ENCODE measurements at places on chromosomes 4 and X.

- DNase-seq: peak; percentile 81
Measured at GRCh38 chr4:76147454-76148141, 599 bp downstream of the NUP54 start.

DNA sequence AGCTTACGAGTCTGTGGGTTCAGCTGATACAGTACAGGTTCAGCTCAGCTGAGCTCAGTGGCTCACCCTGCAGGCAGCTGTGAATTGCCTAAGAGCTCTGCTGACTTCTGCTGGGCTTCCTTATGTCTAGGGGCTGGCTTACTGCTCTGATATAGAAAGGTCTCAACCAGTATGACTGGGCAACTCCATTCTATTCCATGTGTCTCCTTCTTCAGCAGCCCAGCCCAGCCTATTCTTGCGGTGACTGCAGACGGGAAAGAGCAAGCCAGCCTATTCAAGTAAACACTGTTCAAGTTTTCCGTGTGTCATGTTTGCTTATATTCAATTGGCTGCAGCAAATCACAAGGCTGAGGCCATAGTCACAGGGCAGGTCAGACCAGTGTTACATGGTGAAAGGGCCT, 615.4 kb upstream of the ZFP42 start:
- peak; percentile 21 for DNase-seq

GRCh38 chrX:132491191-132491590, 2.4 kb upstream of the MBNL3 start:
- no peak for DNase-seq

DNA sequence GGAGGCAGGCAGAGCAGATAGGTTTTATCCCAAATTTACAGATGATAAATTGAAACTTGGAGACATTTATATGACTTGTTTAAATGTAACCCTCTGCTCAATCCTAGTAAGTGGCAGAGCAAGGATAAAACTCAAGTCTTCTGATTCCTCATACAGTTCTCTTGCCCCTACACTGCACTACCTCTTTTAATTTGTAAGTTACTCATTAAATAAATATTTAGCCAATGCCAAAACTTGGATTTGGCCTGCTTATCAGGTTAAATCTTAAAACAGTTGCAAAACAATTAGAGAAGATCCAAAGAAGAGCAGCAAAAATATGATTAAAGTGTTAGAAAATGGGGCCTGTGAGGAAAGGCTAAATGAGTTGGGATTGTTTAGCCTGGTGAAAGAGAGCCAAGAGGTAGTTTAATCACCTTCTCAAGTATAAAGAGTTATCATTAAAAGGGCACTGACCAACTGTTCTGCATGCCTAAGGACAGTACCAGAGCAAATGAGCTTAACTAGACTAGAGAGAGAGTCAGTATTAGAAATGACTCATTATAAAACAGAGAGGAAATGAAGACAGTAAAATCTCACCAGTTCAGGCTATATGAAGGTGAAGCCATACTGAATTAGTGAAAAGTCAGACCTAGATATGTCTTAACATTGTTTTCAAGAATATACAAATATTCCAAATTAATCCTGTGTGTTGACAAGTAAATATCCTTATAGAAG, 146.3 kb downstream of the GRIA3 start:
- no peak for DNase-seq

DNA sequence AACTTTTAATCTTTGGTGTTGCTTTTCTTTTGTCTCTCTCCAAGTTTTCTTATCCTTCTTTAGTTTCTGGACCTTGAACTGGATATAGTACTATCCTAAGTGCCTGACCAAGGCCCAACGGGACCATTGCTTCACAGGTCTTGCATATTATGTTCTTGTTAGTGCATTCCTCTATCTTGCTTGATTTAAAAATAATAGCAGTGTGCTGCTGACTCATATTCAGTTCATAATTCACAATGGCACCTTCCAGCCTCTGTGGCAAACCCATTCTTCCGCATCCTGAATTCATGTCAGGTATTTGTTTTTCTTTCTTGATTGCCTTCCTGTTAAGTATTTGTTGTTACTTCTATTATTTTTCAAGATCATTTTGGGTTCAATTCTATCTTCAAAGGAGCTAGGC, 197.1 kb upstream of the GIMD1 start:
- DNase-seq: no peak

- DNase-seq: no peak
Measured at GRCh38 chrX:49162620-49163019, at the start of gene MAGIX. TSS of gene MAGIX (plus strand) at chrX:49162758. CDS start at chrX:49162890, 132 bp downstream.

- DNase-seq: no peak
Measured at GRCh38 chr4:92182006-92182735, 121.6 kb upstream of the GRID2 start.

DNA sequence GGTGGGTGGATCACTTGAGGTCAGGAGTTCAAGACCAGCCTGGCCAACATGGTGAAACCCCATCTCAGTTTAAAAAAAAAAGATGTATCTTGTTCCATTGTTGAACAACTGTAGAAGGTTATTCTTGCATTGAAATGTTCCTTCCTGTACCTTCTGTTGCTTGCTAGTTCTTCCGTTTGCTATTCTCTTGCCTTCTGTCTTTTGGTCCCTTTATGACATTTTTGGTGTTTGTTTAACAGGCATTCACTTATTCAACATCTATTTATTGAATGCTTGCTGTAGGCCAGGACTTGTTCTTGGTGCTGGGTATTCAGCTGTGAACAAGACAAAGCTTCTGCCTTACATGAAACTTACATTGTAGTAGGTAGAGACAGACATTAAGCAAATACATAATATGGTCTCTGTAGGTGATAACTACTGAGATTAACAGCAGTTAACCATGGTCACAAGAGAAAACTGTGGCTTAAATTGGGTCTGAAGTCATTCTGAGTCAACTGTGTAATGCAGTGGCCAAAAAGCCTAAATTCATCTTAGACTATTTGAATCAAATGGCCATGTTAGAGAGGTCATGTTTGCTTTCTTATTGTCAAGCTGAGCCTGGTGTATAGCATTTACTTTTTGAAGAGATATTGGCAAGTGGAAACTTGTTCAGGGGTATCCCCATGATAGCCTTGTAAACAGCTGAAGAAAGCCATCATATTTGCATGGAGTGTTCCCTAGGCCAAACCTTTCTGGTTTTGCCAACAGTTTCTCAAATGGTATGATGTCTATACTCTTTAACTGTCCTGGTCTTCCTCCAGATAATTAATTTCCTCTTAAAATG, 35.6 kb downstream of the GAB1 start:
- DNase-seq: no peak
